GM13977 (cell line): ENCODE measurements at places on chromosomes 7 and 10.
A peak's percentile ranks its signal among the peaks of the same experiment; 100 is the strongest.

DNA sequence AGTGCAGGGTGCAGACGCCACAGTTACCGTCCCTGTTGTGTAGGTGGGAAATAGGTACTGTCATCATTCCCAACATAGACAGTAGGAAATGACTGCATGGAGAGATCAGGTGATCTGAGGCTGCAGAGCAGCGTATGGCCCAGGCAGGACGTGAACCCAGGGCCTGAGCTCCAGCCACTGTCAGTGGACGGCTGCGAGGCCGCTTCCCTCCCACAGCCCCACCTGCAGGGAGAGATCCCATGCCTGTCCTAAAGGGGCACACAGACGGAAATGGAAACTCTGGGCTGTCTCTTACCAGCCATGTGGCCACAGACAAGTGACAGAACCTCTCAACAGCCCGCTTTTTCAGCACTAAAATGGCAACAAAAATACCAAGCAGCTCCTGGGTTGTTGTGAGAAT is 44.5 kb upstream of the MNX1 start:
- no peak for DNase-seq

DNA sequence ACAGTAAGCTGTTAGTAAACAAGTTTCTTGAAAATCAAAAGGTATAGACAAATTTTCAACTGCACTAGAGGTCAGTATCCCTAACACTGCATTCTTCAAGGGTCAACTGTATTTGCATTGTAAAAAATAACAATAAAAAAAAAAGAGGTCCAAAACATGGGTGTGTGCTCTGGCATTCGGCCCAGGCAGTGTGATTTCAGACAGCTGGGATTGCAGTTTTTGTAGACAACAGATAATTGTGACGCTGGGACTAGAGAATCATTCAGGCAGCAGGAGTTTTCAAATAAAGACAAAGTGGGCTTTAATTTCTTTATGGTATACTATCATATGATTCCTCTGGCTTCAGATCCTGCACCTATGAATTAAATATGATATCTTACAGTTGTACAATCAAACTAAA is 543.2 kb upstream of the SEMA3D start:
- no peak for DNase-seq

GRCh38 chr7:1242606-1243289 is 10.1 kb downstream of the UNCX start:
- DNase-seq = no peak

DNA sequence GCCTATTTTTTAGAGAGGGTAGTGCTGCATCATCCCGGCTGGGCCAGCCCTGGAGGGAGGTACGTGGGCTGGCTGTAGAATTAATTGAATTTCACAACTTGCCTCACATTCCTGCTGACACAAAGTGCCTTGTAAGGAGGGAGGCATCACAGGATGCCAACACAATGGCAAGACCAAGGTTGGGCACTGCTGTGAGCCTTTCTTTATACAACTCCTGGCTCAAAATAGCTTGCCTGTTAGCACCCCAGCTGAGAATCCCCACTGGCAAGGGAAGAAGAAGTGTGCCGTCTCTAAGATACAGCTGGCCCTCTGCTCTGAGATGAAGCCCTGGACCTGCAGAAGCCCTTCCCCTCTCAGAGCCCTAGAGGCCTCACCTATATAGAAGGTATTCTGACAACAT is 873.9 kb downstream of the GRID1 start:
- no peak for DNase-seq

DNA sequence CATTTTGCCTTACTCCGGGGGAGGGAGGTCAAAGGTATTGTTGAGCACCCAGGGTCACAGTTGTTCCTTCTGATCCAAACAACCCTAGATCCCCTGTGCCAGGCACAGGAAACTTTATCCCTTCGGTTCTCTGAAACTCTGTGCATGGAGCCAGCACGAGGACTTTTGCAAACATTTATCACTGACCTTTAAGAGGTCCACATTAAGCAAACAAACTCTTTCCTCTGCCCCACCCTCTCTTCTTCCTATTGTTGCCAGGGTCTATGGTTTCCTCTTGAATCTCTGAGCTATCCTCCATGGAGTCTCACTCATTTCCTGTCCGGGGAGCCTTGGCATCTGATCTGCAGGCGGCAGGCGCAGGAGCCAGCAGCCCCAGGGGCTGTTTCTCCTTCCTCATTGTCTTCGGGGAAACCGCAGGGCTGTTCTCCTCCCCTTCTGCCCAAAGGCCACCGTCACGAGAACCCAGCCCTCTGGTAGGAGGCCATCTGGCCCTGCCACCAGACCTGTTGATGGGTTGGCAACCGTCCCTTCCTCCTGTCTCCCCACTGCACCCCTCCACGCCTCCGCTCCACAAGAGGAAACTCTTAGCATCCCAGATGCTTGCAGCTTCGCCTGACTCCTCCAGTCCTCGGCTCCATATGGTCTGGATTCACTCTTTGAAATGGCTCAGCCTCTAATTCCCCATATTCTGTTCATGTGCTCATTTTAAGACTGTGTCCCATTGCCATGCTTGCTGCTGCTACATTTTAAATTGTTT is 327.3 kb upstream of the NRP1 start:
- no peak for DNase-seq

DNA sequence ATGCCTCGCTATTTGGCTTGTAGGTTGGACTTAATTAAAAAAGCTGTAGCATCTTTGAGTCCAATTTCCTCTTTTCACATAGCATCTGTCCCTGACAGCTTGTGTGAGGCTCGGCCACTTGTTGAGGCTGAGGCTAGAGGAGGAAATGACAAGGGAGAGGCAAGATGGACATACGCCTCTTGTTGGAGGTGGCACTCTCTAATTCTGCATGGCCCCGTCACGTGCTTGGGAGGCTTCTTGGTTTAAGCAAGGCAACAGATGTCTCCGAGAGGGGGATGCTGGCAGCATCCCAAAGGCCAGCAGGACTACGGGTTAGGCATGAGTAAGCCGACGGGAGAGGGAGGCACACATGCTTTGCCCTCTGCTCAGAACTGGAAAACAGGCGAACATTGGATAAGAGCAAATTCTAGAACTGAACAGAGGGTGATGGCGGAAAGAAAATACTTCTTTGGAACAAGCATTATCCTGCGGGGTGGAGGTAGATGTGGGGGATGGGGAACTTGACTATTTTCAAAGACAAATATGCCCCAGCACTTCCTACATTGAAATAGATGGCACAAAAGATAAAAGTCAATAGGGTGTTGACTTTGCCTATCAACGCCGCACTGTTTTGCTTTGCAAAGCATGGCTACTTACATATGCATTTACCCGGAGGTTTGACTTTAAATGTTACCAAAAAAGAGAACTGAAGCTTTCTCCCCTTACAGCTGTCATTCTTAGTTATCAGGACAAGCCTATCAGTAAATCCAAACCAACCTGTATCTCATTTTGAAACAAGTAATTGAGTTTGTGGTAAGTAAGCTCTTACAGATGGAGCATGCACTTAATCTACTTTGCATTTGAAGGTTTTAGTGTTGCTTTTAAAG is 94.8 kb downstream of the CHN2 start:
- DNase-seq = peak; percentile 23

DNA sequence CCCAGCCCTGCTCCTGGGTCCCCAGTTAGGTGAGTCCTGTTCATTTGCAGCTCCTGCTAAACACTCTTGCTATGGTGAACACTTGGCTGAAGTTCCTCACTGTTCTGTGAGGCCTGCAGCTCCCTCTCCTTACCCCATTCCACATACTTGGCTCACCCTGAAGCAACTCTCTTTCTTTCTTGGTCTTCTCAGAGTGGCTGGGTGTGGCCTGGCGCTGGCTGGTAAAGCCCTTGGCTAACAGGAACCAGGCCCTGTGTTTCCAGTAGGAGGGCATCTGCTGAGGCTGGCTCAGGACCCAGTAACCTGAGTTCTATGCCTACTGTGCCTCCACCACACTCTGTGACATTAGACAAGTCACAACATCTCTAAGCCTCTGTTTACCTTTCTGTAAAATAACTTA is 53.1 kb upstream of the COL13A1 start:
- no peak for DNase-seq

DNA sequence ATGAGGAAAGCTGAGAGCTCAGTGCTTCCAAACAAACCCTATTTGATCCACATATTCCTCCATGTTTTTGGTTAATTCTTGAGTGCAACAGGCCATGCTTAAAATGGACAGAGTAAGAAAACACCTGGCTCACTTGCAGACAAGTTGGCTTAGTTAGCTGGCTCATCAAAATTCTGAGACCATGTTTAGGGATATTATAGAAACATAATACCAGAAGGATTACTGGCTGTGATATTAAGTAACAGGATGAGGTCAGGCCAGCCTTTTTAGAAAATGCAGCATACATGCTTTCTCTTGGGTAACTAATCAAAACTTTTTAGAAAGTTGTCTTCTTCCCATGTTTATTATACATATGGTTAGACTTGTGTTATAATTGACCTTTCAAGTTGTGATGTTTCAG is 867.2 kb upstream of the LRRTM3 start:
- no peak for DNase-seq

- DNase-seq = peak; percentile 62
Observed at GRCh38 chr7:5541087-5541992, 117.7 kb upstream of the TNRC18 start.

GRCh38 chr7:130917669-130918128 is 183.7 kb upstream of the KLF14 start:
- DNase-seq = no peak

GRCh38 chr10:44853148-44853734 is 57.9 kb upstream of the TMEM72 start:
- no peak for DNase-seq

- no peak for DNase-seq
Observed at GRCh38 chr10:49023071-49023470, 83.4 kb upstream of the LRRC18 start.
